Transverse colon (tissue), 4 donors: ENCODE measurements at places on chromosomes 2 and 18. TPM values are rescaled to one million over a fixed set of nuclear protein-coding genes. Genes with fewer than 3 reads are reported as not detected.

DNA sequence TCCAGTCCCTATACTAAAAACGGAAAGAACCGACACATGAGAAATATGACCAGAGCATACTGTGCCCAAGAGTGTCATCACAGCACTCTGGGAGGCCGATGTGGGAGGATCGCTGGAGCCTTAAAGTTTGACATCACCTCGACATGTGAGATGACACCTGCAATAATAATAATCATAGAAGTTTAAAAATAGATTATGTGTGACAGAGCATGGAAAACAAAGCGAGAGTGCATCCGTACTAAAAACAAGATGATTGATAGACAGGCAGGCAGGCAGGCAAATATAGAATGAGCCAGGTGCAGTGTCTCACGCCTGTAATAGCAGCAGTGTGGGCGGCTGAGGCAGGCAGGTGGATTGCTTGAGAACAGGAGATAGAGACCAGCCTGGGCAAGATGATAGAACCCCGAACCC lies 114.8 kb upstream of the ANKRD30BL start:
- no peak for DNase-seq

- DNase-seq, result no peak
These were observed 653 bp downstream of the MRPS9 start for GRCh38 chr2:105038383-105039061.

- no peak for DNase-seq
These were observed 37.0 kb downstream of the MAL start for GRCh38 chr2:95062242-95063085.

GRCh38 chr2:160258492-160258805 lies 58.4 kb upstream of the ITGB6 start:
- DNase-seq, result no peak

DYSF gene
- 18.7 TPM for total RNA-seq

MYO1B gene
- total RNA-seq, result 37.0 TPM
